ENCODE measurements at places on chromosomes 16 and 17.

DNA sequence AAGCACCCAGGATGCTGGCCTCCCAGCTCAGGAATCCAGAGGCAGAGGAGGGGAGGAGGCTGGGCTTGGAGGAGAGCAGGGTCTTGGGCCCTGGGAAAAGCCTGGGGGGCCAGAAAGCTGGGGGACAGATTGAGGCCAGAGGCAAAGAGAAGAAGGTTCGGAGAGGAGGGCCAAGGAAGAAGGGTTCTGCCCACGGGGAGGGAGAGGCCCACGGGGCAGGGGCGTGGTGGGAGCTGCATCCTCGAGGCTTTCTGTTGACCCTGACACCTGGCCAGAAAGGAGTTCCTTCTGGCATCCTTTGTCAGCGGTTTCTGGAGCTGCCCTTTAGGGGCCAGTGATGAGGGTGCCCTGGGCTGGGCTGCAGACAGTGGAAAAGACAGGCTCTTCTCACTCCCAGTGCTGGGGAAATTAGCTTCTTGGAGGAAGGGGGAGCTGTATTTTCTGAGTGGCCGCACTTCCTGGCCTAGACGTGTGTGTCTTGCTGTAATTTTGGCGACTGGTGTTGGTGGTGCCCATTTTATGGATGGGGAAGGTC, 308.7 kb downstream of the SEC14L1 start:
- no peak for DNase-seq

- DNase-seq = no peak
Observed at GRCh38 chr17:79213305-79213704, 138.7 kb downstream of the ENGASE start.

DNA sequence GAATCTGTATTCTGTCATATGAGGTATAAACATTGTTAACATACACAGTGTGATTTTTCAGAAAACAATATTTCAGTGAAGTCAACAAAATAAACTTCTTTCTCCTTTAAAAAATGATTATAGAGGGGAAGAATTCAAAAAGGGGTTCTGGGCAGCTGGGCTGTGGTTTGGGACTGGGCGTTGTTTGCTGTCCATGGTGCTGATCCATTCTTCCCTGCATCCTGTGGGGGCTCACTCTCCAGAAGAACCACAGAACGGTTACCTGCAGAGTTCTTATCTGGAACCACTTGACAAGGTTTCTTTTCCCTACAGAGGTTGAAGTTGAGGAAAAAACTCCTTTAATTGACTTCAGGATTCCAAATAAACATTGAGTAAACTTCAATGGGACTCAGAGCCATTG, 1091.0 kb downstream of the CDH8 start:
- DNase-seq = no peak

DNA sequence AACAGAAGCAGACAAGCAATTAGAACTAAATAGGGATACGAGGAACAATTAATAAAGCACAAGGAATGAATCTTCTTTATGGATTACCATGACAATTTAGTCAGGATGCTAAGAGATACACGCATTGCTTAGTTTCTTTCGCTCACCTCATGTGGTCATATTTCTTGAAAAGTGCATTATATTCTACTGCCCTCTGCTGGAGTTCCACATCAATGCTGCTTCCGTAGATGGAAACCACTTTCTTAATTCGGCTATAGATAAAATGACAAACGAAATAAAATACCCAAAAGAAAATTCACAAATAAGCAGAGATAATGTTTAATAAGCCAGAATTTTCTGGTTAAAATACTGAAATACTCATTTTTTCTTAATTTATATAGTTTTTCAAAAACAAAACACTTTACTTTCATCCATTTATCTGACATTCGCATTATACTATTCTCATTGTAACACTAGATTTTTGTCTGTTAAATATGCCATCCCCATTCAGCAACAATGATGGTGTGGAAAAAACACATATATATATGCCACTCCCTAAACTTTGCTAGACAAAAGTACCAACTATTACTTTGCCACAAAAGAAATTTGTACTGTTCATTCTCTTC, 22.0 kb upstream of the PHLPP2 start:
- DNase-seq = peak; percentile 30

- no peak for DNase-seq
Observed at GRCh38 chr17:82452162-82452561, 1.6 kb upstream of the CYBC1 start.

GRCh38 chr17:7313088-7313889, 1.9 kb downstream of the GPS2 start:
- DNase-seq = no peak

DNA sequence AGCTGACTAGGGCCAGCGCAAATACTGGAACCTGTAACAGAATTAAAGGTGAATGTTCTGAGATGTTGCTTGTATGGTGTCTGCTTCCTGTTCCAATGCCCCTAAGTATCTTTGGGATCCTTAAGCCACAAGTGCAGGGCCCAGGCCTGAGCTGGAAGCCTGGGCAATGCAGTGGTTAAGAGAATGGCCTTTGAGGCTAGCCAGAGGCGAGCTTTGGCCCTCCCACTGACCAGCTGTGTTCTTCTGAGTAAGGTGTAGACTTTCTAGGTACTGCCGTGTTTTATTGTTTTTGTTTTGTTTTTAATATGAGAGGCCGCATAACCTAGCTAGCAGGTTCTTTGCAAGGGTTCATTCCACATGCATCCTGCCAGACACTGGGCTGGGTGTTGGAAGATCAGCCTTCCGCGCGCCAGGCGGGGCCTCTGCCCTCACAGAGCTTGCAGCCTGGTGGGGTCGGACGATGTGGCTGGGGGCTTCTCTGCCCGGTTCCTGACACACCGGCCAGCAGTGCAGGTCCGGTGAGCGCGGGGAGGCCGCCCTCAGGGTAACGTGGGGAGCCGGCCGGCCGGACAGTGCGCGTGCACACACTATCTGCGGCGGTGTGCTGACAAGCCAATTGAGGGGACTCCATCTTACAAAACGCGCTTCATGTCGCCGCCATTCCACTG, 551 bp upstream of the MLX start:
- DNase-seq = no peak

DNA sequence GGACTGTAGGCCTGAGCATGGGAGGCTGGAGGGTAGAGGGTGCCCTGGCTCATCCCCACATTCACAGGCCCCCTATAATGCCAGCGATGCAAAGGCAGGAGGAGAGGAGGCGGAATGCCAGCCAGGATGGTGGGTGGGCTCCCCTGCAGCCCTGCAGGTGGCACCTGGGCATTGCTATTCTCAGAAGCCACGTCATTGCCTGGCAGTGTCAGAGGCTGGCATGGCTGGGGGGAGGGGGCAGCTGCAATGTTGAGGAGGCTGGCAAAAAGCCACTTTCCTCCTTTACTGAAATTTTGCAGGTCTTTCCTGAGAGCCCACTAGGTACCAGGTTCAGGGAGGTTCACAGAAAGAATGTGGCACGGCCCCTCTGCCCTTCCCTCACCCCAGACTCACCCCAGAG, 36.2 kb downstream of the RAB11FIP4 start:
- DNase-seq = no peak

DNA sequence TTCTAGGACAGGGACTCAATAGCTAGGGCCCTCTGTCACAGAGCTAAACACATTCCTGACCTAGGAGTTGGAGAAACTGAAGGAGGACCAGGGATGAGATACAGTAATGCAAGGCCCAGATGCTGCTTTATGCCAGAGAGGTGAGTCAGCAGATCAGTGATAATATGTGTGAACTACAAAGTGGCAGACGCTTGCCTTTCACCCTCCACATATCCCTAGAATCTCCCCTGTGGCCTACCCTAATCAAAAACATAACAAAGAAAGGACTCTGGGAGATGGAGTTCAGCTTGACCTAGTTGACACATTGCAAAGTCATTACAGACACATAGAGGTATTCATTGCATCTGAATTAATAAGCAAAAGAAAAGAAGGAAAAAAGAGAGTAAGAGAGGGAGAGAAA, 417.6 kb upstream of the DYNLRB2 start:
- DNase-seq = no peak

DNA sequence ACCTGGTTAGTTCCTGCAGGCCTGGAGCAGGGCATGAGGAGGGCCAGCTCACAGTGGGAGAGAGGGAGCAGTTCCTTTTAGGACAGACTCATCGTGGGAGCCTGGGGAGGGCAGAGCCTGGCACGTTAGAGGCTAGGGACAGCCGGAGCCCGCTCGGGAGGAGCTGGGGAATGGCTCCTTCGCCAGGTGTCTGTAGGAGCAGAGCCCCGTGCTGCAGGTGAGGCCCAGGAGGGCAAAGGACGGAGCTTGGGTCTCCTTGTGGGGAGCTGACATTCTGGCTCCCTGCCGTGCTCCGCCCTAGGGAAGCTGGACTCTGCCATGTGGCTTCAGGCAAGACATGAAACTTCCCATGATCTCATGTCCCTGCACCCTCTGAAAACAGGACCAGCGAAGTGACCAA, 18.7 kb upstream of the MTSS2 start:
- no peak for DNase-seq

DNA sequence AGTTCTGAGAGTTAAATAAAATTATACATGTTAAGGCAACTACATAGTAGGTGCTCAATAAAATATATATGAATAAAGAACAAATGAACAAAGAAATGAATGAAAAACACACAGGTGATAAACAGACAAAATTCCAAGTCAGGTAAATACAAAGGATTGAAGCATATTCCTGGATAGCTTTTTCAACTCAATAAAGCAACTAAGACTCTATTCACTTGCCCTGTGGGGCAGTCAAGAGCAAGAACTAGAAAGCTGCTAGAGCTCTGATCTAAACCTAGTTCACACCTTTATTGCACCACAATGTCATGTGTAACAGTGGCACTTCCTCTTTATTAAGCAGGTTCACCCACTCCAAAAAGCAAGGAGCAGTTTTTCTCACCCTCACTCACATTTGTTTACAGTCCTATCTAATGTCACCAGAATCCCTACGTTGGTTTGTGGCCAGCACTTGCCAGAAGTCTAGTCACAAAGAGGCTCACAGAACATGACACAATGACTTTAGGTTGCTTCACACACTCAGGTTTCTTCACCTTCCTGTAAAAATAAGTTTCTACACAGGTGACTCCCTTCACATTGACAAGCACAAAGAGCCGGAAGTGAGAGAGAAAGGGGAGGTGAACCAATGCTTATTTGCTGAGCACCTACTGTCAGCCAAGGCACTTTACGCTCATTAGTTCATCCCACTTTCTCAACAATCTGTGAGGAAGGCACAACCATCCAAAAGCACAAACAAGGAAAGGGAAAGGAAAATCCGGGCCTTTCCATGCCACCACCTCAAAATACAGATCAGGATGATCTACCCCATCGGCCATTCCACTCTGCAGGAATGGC, 70.8 kb downstream of the XPO6 start:
- no peak for DNase-seq

DNA sequence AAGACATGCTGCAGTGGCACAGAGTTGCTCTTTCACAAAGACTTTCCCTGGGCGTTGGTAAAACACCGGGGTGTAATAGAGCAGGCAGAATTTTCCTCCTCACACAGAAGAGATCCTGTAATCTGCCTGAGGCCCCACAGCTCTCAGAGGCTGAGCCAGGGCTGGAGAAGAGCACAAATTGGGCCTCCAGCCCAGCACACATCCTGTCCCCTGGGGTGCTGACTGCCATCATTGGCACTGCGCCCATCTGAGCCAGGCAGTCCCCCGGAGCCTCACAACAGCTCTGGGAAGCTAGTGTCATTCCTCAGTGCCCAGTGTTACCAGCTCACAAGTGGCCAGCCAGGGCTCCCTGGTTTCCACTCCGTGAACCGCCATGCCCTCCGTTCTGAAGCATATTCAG, 119.4 kb downstream of the SOCS1 start:
- DNase-seq = no peak

DNA sequence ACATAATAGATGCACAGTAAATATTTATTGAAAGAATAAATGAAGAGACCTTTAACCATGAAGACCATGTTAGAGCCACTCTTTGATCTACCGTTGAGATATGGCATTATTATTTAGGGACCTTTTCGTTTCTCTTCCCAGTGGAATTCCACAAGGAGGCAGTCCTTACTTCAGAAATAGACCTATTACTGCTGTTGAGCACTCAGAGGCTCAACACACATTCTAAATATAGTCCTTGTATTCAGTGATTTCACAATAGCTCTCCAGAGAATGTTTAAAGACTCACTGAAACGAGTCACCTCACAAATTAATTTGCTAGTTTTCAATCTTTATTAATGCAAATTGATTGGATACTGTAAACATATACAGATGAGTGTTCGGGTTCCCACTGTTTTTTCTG, 603.8 kb downstream of the CDH8 start:
- no peak for DNase-seq

DNA sequence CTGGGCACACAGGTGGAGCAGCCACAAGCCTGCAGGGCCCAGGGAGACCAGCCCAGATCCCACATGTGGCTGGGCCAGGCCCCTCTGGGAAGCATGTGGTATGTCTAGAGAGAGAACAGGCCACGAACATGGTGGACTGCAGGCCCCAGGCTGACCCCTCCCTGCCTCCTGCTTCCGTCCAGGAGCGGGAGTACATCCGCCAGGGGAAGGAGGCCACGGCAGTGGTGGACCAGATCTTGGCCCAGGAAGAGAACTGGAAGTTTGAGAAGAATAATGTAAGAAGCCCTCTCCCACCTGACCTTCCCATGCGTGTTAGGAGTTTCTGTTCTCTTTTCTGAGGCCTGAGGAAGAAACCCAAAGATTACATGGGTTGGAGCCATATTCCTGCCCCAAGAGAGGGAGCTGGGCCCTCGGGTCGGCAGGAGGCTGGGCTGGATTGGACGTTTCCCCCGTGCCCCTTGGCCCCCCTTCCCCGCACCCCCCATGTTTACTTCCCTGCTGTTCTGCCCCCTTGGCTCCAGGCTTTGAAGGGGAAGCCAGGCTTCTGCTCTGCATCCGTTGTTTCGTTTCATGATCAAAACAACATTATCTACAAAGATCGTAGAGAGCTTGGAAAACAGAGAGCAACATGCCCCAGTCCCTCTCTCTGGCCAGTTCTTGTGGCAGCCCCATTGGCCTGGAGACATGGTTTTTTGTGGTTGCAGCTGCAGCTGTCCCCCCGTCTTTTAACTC, 5.7 kb upstream of the TCAP start:
- no peak for DNase-seq

- no peak for DNase-seq
Observed at GRCh38 chr17:73757420-73757819, 113.2 kb upstream of the SDK2 start.

DNA sequence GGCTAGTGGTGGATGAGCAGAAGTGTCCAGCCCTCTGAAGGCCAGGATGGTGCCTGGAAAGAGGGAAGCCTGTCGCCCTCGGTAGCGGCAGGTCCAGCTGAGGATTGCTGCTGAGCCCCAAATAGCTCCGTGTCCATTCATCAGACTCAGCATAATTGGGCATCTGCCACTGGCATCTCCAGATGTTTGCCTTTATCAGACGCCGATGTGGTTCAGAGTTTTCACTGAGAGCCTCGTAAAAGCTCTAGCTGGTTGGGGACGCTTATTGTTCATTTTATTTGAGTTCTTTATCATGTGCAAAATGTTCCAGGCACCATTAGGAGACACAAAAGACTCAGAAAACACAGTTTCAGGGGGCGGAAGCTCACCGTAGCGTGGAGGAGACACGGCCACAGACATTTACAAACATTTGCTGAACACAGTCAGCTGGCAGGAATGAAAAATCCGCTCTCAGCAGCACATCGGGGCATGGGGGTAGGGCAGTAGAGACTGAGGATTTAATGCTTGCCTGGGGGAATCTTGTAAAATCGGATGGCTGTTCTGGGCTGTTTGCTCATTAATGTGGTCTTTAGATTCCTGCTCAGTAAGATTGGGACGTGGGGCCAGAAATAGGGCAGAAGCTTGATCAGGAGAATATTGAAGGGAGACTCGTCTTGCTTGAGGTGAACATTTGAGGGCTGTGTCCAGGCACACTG, 41.7 kb downstream of the SMPD3 start:
- no peak for DNase-seq

GRCh38 chr17:28725660-28726225, 290 bp downstream of the TLCD1 start:
- no peak for DNase-seq

GRCh38 chr17:45575126-45575885, 84.8 kb upstream of the PLEKHM1 start:
- no peak for DNase-seq

All from COLO829 (cell line).